ENCODE measurements at places on chromosomes 11 and 22. TPM values are rescaled to one million over a fixed set of nuclear protein-coding genes. Genes with fewer than 3 reads are reported as not detected.

SAA2 gene
- total RNA-seq: 105 TPM

SMIM38 gene
- total RNA-seq: 0.74 TPM

DNA sequence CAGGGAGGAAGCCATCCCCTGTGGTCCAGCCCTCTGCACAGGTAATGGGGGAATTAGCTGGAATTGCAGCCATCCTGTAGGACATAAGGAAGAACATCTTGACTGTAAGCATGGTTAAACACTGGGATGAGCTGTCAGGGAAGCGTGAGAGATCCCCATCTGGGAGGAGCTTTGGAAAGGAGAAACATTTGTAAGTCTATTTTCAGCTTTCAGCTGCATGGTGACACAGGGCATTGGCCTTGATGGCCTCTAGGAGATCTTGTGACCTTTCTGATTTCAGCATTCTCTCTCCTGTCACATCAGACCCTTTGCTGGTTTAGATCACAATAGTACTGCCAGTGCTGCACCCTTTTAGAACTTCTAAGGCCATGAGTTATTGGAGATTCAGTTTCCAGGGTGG is 47.1 kb downstream of the BCR start:
- H3K4me3 ChIP-seq: no peak overlapping the region
- no peaks in the 10 kb centered on the region for H3K36me3 ChIP-seq

DNA sequence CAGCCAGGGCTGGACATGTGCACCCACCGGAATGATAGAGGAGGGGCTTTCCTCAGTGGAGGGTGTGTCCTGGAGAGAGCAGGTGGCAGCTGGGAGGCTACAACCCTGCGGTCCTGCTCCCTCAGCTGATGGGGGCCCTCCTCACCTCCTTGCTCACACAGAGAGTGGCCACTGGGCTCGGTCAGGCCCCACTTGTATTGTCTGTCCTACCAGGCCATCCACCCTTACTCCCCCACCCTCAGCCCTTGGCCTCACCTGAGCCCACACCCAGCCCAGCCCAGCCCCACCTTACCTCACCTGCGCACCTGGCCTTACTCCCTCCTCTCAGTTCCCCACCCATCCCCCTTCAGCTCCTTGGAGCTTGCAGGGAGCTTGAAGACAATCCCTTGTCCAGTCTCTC is 3.1 kb downstream of the TRPM5 start:
- no peak overlapping the region for H3K27ac ChIP-seq
- peaks cover 14% of the 10 kb centered on the region for H3K27me3 ChIP-seq
- peaks cover 3% of the 10 kb centered on the region for H3K4me1 ChIP-seq
- no peak overlapping the region for H3K4me3 ChIP-seq
- no peaks in the 10 kb centered on the region for H3K36me3 ChIP-seq
- no peak for DNase-seq

- no peak overlapping the region for H3K4me3 ChIP-seq
- H3K4me1 ChIP-seq: peaks cover 7% of the 10 kb centered on the region
- no peak for DNase-seq
- peak overlapping the region; percentile 4 for H3K27ac ChIP-seq
Measured at GRCh38 chr22:46429325-46429853, 93.9 kb downstream of the TRMU start.

RIC3 gene
- 9.4 TPM for total RNA-seq

CABP7 gene
- total RNA-seq: 0.06 TPM

GRCh38 chr22:44557064-44557748 is 59.2 kb upstream of the RTL6 start:
- H3K27ac ChIP-seq: no peak overlapping the region
- H3K27me3 ChIP-seq: no peaks in the 10 kb centered on the region
- H3K36me3 ChIP-seq: no peaks in the 10 kb centered on the region

DNA sequence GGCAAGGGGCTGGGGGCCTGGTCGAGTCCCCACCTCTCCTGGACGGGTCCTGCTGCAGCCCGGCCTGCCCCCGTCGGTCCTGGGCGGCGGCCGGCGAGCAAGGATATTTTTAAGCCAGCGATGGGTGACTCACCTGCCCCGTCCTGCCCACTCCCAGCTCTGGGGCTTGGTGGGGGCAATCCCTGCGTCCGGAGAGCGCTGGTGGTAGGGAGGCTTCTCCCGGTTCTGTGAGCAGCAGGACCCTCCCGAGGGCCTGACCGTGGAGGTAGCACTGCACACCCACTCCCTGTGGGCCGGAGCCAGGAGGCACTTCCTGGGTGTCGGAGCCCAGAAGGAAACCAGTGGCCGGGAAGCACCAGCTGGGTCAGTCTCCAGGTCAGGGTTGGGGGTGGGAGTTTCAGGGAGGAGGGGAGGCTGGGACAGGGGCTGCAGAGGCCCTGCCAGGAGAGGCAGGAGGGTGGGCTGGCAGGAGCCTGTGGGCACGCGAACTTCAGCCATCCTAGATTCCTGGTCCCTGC is 467 bp downstream of the EPS8L2 start:
- H3K36me3 ChIP-seq: no peaks in the 10 kb centered on the region
- no peak for DNase-seq
- H3K4me1 ChIP-seq: peaks cover 24% of the 10 kb centered on the region
- H3K4me3 ChIP-seq: peak overlapping the region; percentile 54
- H3K27ac ChIP-seq: peak overlapping the region; percentile 80
- H3K27me3 ChIP-seq: no peaks in the 10 kb centered on the region

PICALM gene
- total RNA-seq: 454 TPM

- H3K27me3 ChIP-seq: no peaks in the 10 kb centered on the region
- H3K36me3 ChIP-seq: no peaks in the 10 kb centered on the region
- DNase-seq: no peak
Measured at GRCh38 chr11:115159207-115159606, 345.0 kb downstream of the CADM1 start.

KLHDC7B gene
- 0.85 TPM for total RNA-seq

DNA sequence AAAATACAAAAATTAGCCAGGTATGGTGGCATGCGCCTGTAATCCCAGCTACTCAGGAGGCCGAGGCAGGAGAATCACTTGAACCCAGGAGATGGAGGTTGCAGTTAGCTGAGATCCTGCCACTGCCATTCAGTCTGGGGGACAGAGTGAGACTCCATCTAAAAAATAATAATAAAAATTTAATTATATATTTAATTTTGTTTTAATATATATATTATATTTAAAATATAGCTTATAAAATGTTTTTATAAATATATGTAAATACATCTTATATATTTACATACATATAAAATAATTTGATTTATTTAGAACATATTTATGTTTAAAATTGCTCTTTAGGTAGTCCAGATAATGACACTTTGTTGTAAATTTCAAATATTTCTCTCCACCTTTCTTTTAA is 82.9 kb downstream of the SPON1 start:
- H3K27ac ChIP-seq: no peak overlapping the region
- H3K36me3 ChIP-seq: peaks cover 2% of the 10 kb centered on the region
- H3K4me1 ChIP-seq: no peaks in the 10 kb centered on the region
- no peaks in the 10 kb centered on the region for H3K27me3 ChIP-seq
- no peak for DNase-seq
- H3K4me3 ChIP-seq: no peak overlapping the region

PHOX2A gene
- not detected for total RNA-seq

- no peak overlapping the region for H3K27ac ChIP-seq
- H3K4me1 ChIP-seq: no peaks in the 10 kb centered on the region
- H3K27me3 ChIP-seq: no peaks in the 10 kb centered on the region
- DNase-seq: no peak
Measured at GRCh38 chr22:27984001-27984695, 65.1 kb upstream of the PITPNB start.

- no peak overlapping the region for H3K4me3 ChIP-seq
- no peak overlapping the region for H3K27ac ChIP-seq
- no peak for DNase-seq
- H3K4me1 ChIP-seq: no peaks in the 10 kb centered on the region
Measured at GRCh38 chr11:38272376-38272775, 1674.3 kb upstream of the RAG2 start.

DNA sequence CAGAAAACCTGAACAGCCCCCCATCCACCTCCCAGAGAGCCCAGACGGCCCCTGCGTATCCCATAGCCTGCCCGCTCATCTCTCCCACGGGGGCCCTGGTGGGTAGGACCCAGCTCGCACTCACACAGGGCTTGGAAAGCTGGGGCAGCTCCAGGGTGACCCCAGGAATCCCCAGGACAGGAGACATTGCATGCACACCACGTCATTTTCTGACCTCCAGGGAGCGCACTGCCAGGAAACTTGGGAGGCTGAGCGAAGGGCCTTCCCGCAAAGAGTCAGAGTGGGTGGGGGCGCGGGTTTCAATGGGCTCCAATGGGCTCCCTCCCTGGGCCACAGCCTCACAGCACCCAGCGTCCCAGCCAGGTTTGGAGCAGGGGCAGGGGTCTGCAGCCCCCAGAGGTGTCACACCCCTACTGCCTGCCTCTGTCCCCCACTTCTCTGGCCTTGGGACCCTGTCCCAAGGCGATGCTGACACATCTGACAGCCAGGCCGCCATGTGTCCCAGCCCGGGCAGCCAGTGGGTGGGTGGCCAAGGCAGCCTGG is 8.2 kb upstream of the SYT8 start:
- H3K36me3 ChIP-seq: no peaks in the 10 kb centered on the region
- no peaks in the 10 kb centered on the region for H3K27me3 ChIP-seq
- H3K4me1 ChIP-seq: peaks cover 34% of the 10 kb centered on the region
- DNase-seq: peak; percentile 61
- H3K4me3 ChIP-seq: no peak overlapping the region

KDM4E gene
- total RNA-seq: not detected

- H3K36me3 ChIP-seq: no peaks in the 10 kb centered on the region
- peak within 1 kb of the TSS; percentile 32 for H3K27ac ChIP-seq
- no peaks in the 10 kb centered on the region for H3K27me3 ChIP-seq
- H3K4me1 ChIP-seq: peaks cover 4% of the 10 kb centered on the region
- no peak within 1 kb of the TSS for H3K4me3 ChIP-seq
- peak; percentile 32 for DNase-seq
Measured at GRCh38 chr22:17562906-17563870, at the start of gene SLC25A18. SLC25A18 (plus strand) TSS chr22:17563498; CDS start chr22:17579945, 16,447 bp downstream.

DNA sequence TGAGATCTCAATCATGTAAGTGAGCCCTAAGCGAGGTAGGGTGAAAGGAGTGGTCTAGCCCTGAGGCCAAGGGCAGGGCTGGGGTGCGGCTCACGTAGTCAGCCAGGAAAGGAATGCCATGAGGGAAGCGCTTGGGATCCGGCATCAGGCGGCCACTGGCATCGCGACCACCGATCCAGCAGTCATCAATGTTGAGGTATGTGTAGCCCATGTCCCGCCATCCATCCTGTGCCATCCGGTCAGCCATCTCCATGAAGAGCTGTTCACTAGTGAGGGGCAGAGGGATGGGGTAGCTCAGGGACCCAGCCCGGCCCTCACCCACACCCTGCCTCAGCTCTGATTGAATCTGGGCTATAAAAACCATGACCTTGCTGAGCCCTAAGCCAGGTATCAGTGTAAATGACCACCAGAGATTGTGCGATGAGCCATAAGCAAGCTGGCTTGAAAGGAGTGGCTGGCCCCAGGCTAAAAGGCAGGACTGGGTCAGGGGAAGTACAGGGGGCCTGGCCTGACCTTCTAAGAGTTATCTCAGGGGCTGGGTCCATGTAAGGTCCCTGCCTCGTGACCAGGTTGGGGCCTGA is 2.9 kb downstream of the NAGA start:
- peaks cover 7% of the 10 kb centered on the region for H3K36me3 ChIP-seq
- no peaks in the 10 kb centered on the region for H3K4me1 ChIP-seq
- H3K27me3 ChIP-seq: no peaks in the 10 kb centered on the region
- H3K27ac ChIP-seq: no peak overlapping the region
- H3K4me3 ChIP-seq: no peak overlapping the region
- DNase-seq: no peak

DNA sequence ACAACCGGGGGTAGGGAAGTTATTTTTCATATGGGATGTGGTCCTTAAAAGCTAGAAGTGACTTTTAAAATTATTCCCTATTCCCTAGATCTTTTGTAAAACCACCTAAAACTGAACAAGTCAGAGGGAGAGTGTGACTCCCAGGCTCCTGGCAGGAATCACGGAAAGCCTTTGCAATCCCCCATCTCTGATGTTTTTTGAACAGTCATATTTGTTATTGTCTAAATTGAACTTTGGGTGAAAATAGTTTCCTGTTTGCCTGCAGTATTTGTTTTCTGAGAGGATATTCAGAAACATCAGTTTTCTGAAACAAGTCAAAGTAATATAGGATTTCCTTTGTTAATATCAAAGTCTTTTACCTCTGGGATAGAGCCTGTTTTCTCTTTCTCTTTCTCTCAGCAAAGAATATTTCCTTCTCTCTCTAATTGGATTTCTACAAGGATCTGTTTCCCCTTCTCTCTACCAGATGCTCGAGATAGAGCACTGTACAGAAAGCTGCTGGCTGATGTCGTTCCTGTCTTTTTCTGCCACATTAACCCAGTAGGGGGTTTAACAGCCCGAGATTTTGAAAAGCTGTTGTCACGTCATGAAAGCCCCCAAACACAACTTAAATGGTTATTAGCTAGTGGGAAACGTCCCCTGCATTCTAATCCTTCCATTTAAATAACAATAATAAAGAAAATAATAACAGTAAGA is 132.2 kb upstream of the PITPNB start:
- H3K4me3 ChIP-seq: no peak overlapping the region
- peaks cover 3% of the 10 kb centered on the region for H3K36me3 ChIP-seq
- H3K27ac ChIP-seq: no peak overlapping the region
- DNase-seq: no peak

- no peaks in the 10 kb centered on the region for H3K4me1 ChIP-seq
- DNase-seq: no peak
- no peaks in the 10 kb centered on the region for H3K27me3 ChIP-seq
- H3K36me3 ChIP-seq: no peaks in the 10 kb centered on the region
- no peak overlapping the region for H3K27ac ChIP-seq
Measured at GRCh38 chr22:42243802-42244060, 26.7 kb downstream of the TCF20 start.

KDELR3 gene
- 16.4 TPM for total RNA-seq

- no peaks in the 10 kb centered on the region for H3K27me3 ChIP-seq
- DNase-seq: peak; percentile 26
- H3K36me3 ChIP-seq: no peaks in the 10 kb centered on the region
- H3K4me3 ChIP-seq: no peak overlapping the region
Measured at GRCh38 chr11:116454020-116454645, 318.7 kb downstream of the BUD13 start.

DNA sequence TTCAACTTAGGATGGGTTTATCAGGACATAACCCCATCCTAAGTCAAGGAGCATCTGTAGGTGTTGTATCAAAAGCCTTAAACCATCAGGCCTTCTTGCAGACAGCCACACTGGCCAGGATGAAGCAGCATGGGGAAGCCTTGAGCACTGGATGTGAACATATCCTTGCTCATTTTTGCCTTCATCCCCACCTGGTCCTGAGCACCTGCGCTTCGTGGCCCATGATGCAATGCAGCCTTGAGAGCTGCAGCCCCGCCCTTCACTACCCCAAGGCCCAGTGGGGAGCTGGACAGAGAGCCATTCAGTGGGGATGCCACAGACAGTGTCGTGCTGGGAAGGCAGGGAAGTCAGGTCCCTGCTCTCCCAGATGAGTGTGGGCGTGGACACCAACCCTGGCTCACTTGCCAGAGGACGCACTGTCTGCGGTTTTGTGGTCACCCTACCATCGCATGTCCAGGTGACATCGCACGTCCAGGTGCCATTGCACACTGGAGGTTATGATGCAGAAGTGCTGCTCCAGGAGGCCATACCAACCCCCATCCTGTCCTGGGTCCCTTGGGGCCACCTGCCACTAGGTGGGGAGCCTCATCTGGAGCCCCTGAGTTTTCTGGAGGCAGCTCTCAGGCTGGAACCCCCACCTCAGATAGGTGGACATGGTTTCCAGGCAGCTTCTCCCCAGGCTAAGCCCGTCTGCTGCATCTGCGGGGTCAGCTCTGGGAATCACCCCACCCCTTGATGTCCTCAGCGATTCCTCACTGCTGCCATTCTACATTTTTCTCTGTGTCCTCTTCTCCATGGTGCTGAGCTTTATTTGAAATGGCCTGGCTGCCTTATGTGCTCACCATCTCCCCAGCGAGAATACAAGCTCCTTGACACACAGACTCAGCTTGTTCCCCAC is 14.4 kb downstream of the GNAZ start:
- DNase-seq: no peak
- H3K4me3 ChIP-seq: no peak overlapping the region
- no peaks in the 10 kb centered on the region for H3K36me3 ChIP-seq
- no peak overlapping the region for H3K27ac ChIP-seq

Measured in lung (tissue), 17 donors.